Stimulated activated CD4-positive, alpha-beta T cell treated with anti-CD3 and anti-CD28 coated beads, Interleukin-15, amount 100 ng/mL, for 1 hour (primary cell): ENCODE measurements at places on chromosomes 7 and 10.

- no peak for DNase-seq
Measured at GRCh38 chr7:29194206-29194593, 375 bp upstream of the CHN2 start.

DNA sequence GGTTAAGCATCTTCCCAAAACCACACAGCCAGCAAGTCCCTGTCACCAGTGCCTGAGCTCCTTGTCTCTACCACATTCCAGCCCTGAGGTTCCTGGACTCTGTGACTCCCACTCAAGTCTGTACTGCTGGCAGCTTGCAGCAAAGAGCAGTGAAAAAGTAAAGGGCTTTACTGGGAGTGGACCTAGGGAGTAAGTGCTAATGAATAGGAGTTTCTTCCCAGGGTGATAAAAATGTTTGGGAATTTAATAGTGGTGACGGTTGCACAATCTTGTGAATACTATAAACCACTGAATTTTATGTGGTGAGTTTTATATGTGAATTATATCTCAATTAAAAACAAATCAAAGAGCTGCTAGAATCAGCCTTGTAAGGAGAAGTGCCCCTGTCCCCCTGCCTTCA lies 22.6 kb downstream of the HSPA12A start:
- no peak for DNase-seq

DNA sequence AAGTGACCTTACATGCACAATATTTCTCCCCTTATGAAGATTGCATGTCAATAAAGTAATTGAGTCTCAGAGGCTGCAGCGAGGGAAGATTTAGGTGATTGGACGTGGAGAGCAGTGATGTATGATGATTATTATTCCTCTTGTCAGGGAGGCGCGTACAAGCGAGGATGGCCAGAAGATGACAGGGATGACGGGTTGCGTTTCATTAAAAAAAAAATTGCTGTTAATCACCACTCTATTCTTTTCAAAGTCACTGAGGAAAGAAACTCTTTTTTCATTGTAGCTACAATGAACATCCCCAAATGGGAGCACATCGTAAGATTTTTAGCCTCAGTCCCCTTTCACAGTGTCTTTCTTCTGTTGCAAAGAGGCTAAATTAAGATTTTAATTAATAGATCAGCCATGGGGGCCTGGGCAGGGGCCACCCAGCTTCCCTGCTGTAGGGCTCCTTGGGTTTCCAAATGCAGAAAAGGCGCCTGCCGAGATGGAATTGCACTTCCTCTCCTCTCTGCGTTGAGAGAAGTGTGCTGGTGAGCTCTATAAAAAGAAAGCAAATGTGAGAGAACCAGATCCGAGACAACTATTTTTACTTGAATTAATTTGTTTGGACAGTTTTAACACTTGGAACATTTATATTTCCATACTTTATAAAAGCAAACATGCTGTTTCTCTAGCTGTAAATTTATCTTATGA lies 998.1 kb downstream of the LRMDA start:
- no peak for DNase-seq

DNA sequence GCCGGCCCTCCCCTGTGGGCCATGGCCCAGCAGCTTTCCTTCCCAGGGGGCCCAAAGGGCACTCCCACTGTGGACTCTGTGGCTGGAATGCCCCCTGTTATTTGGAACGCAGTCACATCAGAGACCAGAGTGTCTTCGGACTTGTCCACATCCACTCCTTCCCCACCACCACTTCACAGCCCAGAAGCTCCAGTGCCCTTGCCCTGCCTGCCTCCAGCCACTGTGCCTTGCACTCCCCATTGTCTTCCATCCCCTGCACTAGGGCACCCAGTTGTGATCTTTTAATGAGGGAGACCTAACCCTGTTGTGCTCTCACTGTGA lies 19.4 kb downstream of the INSIG1 start:
- no peak for DNase-seq

DNA sequence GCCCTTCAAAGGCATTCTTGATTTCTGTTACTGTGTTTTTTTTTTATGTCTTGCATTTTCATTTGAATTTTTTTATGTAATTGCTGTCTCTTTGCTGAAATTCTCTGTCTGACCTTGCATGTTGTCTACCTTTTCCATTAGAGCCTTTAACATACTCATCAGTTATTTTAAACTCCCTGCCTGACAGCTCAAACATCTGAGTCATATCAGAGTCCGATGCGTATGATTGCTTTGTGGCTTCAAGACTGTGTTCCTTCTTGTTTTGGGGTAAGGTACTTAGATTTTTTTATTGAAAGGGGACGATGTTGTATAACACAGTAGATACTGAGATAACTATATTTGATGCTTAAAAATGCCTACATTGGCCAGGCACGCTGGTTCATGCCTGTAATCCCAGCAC lies 9.7 kb upstream of the TARP start:
- no peak for DNase-seq

- DNase-seq: no peak
Measured at GRCh38 chr10:77201135-77202106, 436.2 kb downstream of the KCNMA1 start.

DNA sequence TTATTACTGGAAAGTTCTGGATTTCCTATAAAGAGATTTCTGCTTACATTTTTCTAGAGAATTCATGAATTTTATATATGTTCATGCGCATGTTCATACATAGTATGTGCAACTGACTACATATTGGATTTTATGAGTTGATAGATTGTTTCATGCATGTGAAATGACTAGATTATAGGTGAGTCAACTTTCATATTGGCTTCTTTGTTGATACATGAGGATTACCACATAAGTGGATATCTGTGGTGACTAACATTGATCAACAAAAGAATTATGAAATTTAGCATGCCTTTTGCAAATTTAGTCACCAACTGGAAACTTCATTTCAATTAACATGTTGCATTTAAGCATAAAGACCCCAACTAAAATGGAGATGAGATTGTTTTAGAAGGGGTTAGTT lies 99.0 kb downstream of the GNAT3 start:
- no peak for DNase-seq

DNA sequence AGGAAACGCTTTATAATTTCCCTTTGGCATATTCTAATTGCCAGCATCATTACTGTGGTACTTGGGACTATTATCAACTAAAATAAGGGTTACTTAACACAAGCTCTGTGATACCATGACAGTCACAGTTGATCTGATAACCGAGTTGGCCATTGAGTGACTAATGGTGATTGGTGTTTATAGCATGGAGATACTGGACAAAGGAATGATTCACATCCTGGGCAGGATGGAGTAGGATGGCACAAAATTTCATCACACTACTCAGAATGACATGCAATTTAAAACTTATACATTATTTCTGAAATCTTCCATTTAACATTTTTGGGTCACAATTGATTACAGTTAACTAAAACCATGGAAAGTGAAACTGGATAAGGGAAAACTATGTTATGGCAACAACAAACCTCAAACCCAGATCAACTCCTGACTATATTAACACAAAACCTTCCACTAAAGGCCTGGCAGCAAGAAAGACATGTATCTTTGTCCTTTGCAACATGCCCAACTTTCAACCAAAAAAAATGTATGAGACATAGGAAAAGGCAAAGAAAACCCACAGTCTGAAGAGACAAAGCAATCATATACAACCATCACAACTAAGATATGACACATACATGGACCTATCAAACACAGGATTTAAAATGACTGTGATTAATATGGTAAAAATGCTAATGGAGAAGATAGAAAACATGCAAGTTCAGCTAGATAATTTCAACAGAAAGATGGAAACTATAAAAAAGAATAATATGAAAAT lies 208.5 kb upstream of the NRP1 start:
- DNase-seq: no peak

- DNase-seq: no peak
Measured at GRCh38 chr10:124629415-124629814, 114.8 kb downstream of the FAM53B start.

DNA sequence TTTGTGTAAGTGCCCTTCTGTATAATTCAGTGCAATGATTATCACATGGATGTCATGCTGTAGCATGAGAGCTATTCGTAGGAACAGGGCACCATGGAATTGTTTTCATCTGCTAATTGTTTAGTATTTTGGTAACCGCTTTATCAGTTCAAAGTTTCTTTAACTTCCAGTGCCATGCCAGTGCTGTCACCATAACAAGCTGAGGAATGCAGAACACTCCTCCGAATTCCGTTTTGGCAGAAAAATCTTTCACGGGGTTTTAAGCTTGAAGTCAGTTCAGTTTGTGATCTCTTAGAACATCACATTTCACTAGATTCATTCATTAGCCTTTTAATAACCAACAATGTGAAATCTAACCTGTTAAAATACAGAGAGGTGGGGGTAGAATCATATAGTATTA lies 117.2 kb upstream of the SEMA3C start:
- no peak for DNase-seq

DNA sequence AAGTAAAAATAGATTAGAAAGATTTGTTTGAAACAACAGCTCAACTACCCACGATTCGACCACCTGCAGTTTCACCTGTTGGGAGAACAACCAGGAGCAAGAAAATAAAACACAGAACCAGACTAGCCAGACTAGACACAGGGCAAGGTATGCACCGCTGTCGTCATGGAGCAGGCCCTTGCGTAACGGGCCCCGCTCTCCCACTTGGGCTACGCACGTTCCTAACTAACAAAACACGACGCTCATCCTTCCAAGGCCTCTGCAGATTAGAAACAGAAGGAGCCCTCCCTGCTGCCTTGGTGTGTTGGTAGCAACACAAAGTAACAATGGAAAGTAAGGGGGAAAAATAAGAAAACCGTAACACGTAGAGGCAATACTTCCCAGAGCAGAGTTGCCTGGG lies 45.1 kb upstream of the ELMO1 start:
- no peak for DNase-seq

GRCh38 chr10:107444443-107444842 lies 279.9 kb upstream of the SORCS1 start:
- DNase-seq: no peak

DNA sequence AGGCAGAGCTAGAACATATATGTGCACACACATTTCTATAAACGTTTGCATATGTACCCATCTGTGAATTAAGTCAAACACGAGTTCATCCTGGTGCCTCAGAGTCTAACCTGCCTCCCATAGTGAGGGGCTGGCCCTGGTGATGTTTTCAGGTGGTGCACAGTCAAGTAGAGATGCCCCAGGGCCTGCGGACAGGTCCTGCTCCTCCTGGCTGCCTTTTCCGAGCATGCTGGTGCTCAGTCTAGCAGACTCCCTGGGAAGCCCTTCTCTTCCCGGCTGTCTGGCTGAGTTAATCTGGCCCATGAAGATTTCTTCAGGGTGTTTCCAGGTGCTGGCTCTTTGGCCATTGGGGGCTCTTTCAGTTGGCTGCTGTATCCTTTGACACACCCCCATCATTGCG lies 14.3 kb downstream of the ADCY1 start:
- DNase-seq: no peak

DNA sequence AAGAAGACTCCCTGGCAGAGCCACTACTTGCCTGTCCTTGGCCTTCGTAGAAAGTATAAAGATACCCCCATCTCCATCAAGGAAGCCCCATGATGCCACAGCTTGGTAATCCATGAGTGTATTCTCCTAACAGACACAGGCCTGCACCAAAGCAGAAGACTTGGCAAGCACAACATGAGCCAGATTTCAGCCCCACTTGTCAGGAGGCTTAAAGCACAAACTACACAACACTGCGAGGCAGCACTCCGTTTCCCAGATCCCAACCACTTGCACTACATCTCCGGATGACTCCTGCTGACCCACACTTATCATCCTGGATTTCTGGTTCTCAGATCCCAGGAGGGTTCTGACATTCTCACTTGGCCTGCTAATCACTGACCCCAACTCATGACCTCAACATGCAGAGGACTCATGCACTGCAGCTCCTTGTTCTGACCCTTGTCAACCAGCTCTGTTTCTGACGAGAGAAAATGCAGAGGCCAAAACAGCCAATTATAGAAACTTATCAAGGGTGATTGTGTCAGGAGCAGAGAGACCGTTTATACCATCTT lies 100.8 kb downstream of the RELN start:
- no peak for DNase-seq

DNA sequence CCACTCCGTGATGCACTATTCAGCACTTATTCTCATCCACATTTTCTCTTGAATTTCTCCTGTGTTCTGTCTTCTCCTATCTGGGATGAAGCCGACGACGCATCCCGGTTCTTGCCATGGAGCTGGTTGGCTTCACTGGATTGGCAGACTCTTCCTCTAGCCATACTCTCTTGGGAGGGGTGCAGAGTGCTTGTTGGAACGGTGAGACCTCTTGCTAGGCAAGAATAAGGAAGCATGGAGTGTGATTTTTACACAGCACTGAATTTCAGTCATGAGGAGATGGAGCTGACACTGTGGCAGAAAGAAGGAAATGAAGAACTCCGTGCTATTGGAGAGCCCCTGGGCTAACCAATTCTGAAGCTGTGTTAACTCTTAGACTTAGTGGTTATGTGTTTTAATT lies 28.2 kb upstream of the ZNF32 start:
- no peak for DNase-seq

GRCh38 chr7:22572292-22572691 lies 72.3 kb upstream of the STEAP1B start:
- no peak for DNase-seq

DNA sequence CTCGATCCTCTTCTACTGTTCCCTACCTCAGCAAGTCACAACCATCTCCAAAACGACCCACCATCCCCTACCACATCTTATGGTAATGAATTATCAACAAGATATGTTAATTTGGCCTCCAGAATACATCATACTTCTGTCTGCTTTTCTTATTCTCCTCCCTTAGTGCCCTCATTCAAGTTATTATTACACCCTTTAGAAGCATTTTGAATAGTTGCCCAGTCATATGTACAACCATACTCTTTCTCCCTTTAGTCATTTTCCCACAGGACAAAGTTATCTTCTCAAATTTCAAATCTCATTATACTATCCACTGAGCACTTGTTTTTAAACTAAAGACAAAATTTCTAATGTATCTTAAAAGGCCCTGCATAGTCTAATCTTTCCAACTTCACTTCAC lies 71.0 kb downstream of the GNAT3 start:
- no peak for DNase-seq

DNA sequence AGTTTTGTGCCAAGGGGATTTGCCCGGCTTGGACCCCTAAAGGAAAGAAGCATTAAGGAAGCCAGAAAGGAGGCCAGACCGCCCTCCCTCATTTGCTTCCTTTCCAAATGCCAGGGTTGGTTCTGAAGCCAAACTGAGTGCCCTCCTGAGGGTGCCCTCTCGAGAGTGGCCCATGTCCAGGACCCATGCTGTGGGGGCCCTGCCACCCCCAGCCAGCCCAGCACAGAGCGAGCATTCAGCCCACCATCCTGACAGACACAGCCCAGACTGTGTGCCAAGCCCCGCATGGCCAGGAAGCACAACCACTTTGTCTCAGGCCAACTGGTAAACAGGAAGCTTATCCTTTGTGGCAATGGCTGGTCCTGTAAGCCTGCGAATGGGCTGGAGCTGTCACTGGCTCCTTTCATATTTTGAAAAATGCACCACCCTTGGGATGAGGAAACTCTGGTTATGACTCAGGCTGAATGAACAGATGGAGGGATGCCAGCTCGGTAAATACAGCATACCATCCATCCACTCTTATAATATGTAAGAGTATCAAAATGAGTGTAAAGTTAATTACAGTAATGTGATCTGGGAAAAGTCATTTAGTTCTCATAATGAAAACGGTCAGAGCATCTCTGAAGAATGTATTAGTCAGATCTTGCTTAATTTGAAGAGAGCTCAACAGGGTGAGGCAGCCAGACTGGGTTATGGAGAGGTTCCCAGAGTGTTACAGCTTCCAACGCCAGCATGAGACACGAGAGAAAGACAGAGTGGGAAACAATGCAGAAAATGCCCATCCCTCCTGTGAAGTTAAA lies 65.0 kb downstream of the STK17A start:
- DNase-seq: no peak
